ENCODE measurements at places on chromosomes 6 and 20.

DNA sequence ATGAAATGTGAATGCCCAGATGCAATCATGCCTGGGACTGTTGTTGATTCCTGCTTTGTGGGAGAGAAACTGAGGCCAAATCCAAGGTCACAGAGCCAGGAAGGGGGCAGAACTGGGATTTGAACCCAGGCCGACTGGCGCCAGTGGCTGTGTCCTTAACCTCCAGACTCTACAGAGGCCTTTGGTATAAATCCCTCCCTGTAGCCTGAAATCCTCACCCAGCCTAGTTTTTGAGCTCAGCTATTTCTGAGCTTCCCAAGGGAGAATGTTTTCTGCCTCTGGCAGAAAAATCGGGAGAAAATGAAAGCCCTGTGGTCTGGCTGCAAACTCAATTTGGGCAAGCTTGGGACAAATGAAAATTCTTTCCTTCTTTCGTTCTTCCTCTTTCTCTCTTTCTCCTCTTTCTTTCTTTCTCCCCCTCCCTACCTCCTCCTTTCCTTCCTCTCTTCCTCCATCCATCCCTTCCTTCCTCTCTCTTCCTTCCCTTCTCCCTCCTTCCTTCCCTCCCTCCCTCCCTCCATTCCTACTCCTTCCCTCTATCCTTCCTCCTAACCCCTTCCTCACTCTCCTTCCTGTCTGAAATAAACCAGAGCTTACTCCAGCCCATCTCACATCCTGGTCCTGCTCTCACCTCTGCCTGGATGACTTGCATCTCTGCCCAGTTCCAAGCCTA lies 34.9 kb downstream of the SNAI1 start:
- DNase-seq = no peak

DNA sequence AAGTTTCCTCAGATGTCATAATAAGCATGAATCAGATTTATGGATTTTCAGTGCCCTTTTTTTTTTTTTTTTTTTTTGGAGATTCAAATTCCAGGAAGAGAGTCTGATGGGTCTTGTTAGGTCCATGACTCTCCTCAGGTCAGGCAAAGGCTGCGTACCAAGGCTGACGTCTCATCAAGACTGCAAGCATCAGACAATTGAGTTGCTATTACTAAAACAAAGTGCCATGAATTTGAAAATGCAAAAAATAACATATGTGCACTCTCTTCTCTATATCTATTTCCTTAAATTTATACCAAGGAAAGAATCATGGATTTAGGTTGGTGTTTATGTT lies 134.7 kb downstream of the FAM83B start:
- DNase-seq = no peak

DNA sequence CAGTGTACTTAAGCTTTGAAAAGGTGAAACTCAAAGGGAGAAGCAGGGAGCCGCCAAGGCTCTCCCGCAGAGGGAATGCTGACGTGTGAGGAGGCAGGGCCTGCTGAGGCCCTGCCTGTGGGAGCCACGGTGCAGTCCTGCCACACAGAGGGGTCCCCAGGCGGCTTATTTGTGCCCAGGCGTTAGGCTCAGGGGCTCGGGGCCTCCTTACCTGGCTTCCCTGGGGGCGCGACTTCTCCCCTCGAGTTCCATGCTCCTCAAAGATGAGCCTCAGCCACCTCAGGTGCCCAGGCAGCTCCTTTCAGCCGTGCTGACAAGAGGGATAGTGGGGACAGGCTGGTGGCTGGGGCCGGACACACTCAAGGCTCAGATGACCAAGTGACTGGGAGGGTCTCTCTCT lies 2.2 kb upstream of the KIF25 start:
- no peak for DNase-seq

DNA sequence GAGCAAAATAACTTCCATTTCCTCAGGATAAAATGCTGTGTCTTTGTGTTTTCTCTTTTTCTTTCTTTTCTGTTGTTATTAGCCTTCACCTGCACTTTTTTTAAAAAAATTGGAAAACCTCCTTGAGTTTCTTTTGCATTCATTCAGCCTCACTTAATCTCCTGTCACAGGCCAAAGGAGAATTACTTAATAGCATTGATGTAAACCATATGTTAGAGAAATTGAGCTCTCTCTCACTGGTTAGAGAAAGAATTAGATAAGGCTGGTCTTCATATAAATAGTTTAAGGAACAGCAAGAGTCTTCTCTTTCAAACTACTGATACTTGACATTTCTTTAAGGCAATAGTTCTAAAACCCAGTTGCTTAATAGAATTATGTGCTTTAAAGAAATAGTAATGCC lies 564.2 kb downstream of the TFAP2B start:
- no peak for DNase-seq

DNA sequence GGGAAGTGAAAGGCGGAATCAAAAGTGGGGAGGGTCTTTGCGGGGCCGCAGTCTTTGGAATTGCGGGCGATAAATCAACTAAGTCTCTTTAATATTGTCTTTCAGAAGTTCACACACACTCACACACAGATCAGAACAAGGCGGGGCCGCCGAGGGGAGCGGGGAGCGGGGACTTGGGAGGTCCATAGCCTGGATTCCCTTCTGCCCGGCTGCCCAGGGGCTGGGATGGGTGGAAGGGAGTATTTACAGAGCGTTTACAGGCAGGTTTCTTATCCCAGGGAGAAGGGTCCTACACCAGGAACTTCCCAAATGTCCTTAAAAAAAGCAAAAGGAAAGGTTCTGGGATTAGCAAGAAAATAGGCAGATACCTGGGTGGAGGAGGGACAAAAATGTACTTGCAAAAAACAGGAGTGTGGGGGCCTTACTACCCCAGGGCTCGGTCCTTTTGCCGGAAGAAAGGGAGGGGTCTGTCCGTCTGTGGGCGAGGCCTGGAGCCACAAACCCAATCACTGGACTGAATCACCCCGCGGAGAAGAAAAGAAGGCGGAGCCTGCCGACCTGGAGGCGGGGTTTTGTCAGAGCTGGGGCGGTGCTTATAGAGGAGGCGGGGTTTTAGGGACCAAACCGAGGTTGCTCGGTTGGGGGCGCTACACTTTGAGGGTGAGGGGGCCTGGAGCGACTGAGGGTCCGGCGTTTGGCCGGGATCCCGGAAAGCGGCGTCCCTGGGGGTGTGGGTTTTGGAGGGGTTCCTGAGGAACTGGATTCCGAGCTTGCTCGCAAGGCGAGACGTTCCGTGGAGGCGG lies 3.2 kb downstream of the PRRT1 start:
- DNase-seq = no peak

DNA sequence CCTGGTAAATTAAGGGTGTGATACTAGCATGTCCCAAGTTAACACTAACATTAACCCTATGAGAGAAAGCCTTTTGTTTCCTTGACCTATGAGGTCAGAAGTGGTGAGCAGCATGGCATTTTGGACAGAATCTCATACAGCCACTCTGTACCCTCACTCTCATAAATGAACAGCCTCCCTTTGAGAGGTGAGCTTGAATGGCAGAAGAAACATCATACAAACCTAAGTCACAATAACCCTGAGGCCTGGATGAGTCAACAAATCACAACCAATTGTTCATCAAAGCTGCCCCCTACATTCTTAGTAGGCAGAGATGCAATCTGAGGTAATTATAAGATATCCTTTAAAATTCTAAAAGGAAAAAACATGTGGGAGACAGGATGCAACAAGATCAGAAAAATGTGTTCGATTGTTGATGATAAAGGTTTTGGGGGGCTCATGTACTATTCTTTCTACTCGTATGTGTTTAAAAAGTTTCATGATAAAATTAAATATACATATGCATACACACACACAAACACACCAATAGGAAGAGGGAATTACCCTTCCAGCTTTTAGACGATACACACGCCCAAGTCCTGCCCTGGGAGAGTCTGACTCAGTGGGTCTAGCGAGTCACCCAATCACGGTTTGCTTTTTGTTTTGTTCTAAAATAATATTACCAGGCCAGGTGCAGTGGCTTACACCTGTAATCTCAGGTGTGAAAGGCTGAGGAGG lies 117.3 kb downstream of the ARHGAP18 start:
- no peak for DNase-seq

DNA sequence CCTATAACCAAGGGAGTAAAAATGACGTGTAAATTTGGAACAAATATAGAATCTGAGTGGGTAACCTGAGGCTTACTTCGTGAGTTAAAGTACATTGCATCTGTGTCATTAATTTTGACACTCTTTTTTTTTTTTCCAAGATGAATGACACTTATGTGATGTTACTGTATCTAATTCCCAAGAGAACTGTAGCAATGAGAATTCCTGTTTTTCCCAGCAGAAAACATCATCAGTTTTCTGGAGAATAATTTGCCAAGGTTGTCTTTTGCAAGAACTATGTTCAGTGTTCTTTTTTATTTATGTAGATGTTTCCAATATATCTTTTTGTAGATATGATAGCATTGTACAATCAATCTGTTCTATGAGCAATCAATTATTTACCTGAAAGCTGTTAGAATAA lies 283.6 kb downstream of the ARHGAP18 start:
- no peak for DNase-seq

GRCh38 chr6:85364344-85364743 lies 85.5 kb upstream of the NT5E start:
- peak; percentile 56 for DNase-seq

DNA sequence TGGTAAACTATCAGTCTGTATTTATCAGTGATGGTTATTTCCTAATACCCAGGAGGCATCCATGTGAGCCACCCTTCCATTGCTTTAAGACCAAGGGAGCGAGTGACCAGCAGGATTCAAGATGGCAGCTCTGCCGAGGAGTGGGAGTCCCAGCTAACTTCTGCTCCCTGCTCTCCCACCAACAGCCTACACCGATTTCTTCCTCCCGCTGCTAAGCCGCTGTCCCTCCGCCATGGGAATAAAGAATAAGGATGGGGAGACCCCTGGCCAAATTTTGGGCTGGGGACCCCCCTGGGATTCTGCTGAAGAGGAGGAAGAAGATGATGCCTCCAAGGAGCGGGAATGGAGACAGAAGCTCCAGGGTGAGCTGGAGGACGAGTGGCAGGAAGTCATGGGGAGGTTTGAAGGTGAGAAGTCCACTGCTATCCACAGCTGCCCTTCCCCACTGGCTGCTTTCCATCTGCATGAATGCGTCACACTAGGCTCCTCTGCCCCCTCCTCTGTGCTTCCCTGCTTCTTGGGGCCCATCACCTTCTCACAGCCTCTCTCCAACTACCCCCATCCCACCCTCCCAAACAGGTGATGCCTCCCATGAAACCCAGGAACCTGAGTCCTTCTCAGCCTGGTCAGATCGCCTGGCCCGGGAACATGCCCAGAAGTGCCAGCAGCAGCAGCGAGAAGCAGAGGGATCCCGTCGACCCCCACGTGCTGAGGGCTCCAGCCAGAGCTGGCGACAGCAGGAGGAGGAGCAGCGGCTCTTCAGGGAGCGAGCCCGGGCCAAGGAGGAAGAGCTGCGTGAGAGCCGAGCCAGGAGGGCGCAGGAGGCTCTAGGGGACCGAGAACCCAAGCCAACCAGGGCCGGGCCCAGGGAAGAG lies 10.3 kb downstream of the NFKBIL1 start:
- DNase-seq = no peak

DNA sequence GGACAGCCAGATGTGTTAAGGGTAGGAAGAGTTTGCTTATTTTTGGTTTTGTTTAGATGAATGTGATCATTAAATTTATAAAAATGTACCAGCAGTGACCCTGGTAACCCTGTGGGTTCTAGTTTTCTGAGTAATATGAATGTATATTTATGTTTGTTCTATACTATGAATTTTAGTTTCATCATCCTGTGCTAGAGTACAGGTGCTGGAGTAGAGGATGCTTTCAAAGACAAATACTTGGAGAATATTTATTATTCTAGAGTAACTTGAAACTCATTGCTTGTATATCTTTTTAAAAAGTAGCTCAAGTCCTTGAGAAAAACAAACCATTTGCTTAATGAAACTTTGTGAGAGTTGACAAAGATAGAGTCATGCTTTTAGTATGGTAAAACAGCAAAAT lies 7.8 kb downstream of the LRRC1 start:
- DNase-seq = no peak

- no peak for DNase-seq
Measured at GRCh38 chr20:23637282-23638221, at the start of gene CST3. TSS of gene CST3 (minus strand) at chr20:23637955. CDS start at chr20:23637862, 93 bp downstream.

DNA sequence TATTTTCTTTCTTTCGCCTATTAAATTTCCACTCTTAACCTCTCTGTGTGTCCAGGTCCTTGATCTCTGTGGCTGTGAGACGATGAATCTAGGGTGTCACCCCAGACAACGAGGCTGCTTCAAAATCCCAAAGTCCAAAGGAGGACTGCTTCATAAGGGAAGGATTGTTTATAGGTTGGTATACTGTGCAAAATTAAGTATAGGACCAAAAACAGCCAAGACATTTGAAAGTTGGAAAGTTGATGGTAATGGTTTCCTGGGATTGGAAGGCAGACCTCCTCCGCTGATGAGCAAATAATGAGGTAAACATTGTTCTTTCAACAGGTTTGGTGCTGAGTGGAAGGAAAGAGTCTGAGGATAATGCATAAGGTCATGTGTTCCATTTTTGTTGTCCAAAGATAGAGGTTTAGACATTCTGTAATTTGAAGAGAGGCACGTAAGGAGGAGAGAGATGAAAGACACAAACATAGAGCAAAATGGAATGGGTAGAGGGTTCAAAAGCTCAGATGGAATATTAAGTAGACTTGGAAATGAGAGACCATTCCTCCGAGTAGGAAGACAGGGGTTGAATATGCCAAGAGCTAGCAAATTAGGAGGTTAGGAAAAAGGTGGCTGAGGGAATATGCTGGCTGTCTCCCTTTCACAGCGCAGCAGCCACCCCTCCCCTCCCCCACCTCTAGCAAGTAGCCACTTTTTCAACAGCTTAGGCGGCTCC lies 24.8 kb downstream of the ZNF311 start:
- DNase-seq = no peak

DNA sequence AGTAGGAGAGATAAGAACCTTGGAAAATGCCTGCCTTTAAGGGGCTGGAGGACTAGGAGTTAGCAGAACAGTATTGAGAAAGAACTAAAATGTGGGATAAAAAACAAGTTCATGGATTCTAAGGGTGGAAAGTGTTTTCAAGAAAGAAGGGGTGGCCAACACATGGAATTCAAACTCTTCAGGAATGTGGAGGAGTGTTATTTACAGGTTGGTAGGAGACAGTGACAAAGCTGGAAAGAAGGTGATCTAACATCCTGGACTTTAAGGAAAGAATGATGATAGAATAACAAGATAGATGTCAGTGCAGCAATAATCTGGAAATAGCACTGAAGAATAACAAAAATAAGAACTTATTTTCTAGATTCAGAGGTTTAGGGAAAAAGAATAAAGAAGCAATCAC lies 54.0 kb upstream of the TNFRSF21 start:
- DNase-seq = no peak

GRCh38 chr6:108742041-108742440 lies 106.2 kb upstream of the ARMC2 start:
- DNase-seq = no peak
